Activated CD4-positive, alpha-beta T cell treated with anti-CD3 and anti-CD28 coated beads, Interleukin-2, amount 50 U/mL, for 48 hours (primary cell): ENCODE measurements at places on chromosomes 3 and 15.

DNA sequence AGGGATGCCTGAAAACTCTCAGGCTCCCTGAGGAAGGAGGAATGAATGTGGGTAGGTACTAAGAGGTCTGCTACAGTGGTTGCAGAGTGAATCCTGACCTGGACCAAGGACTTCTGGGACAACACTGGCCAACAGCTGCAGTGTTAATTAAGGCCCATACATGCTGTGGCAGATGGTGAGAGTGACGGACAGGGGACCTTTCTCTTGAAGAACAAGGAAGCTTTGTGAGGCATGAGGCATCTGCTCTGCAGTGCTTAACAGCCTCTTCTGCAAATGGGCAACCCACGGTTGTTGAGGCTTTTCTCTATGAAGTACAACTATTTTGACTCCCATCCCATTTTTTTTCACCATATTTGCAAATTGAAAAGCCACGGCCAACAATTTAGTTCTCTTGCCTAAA lies 26.6 kb upstream of the ACAN start:
- no peak for DNase-seq

GRCh38 chr15:39884351-39884750 lies 35.7 kb downstream of the GPR176 start:
- no peak for DNase-seq

DNA sequence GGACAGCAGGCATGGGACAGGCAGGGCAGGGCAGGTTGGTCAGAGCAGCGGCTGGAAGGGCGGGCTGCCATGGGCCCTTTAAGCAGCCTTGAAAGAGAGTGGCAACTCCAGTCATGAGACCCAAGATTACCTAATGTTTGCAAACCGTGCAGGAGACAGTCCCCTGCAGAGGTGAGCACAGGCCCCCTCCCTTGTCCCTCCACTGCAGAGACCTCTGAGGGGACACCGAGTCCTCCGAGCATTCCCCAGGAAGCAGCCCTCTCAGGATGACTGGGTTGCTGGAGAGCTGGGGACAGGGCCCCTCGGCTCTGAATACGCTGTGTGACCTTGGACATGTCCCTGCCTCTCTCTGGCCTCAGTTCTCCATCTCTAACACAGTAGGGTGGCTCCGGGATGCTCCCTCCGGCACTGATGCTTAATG lies 81.4 kb downstream of the IQSEC1 start:
- DNase-seq = no peak

DNA sequence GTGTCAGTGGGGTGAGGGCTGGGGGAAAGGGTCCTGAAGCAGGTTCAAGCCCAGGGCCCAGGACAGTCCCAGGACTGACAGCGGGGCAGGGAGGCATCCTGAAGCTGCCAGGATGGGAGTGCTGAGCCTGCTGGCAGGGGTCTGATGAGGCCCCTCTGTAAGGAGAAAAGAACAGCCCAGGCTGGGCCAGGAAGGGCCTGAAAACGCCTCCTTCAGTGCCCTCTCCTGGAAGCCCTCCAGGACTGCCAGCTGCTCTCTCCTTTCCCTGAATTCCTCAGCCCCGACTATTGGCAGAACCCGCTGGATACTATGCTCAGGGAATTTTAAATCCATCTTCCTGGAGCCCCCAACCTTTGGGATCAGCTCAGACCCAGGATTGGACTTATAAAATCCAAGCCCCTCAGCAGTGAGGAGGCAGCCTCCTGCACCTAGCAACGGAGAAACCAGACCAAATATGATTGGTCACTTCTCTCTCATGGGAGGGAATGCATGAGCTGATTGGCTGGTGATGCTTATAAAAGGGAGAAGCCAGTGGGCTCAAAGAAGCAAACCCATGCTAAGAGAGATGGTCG lies 203.5 kb upstream of the LINGO1 start:
- DNase-seq = no peak

GRCh38 chr3:65578861-65579260 lies 459.9 kb downstream of the MAGI1 start:
- no peak for DNase-seq

GRCh38 chr3:179603321-179603720 lies 1.1 kb downstream of the MRPL47 start:
- DNase-seq = no peak

DNA sequence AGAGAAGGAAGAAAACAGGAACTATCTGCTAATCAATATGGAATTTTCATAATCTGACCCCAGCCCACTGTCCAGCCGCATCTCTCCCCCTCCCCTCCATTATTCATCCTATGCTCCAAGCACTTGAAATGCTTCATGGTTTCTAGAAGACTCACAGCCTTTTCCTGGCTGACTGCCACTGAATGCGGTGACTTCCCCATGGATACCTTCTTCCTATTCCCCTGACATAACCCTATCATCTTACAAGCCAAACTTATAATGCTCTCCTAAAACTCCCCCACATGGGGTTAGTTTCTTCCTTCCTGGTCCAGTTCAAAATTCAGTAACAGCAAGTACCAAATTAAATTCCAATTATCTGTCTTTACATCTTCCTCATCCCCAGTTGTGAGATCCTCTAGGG lies 31.2 kb upstream of the PTX3 start:
- DNase-seq = no peak

GRCh38 chr3:34264337-34265041 lies 466.1 kb downstream of the PDCD6IP start:
- DNase-seq = no peak

- DNase-seq = no peak
Measured at GRCh38 chr15:51401051-51401780, 59.8 kb downstream of the GLDN start.
